ENCODE measurements at places on chromosomes 12 and 14.

DNA sequence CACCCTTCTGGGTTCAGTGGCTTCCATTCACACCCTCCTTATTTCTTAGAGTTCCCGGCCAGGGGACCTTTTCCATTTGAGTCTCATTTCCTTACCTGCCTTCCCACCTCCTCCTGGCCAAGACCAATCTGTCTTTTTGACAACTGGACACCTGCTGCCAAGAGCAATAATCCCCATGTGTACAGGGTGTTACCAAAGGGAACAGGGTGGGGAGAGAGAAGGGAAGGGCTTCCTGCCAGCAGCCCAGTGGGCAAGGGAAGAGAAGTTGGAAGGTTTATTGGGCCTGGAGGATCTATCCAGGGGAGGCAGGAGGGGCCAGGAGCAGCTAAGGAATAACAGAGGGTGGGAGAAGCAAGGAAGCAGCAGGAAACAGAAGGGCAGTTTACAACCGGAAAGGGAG lies 346.2 kb downstream of the C12orf75 start:
- DNase-seq, result no peak

DNA sequence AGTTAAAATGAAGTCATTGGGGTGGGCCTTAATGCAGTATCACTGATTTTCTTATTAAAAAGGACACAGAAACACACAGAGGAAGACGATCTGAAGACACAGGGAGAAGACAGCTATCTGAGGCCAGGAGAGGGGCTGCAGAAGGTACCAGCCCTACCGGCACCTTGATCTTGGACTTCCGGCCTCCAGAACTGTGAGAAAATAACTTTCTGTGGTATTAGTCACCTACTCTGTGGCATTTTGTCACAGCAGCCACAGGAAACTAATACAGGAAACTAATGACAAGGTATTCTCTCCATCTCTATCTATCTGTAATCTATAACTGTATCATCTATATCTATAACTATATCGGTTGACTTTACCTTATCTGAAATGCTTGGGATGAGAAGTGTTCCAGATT lies 1149.5 kb downstream of the BCL11B start:
- no peak for DNase-seq

- no peak for DNase-seq
Observed at GRCh38 chr12:52082026-52082668, 2.6 kb downstream of the SMIM41 start.

DNA sequence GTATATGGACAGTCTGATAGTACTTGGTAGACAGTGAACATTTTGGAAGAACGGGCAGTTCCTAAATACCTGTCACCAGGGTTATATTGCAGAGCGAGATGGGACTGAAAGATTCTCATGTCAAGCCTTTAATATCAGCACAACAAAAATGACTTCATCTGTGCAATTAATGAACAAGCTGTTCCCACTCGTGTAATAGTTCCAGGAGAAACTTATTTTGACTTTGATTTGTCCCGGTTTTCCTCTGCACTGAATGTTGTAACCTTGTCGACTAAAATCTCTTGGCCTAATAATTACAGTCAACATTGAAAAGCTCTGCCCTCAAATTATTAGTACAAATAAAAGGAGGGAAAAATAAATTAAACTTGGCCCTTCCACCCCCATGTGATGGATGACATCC lies 79.5 kb downstream of the WASHC3 start:
- no peak for DNase-seq

DNA sequence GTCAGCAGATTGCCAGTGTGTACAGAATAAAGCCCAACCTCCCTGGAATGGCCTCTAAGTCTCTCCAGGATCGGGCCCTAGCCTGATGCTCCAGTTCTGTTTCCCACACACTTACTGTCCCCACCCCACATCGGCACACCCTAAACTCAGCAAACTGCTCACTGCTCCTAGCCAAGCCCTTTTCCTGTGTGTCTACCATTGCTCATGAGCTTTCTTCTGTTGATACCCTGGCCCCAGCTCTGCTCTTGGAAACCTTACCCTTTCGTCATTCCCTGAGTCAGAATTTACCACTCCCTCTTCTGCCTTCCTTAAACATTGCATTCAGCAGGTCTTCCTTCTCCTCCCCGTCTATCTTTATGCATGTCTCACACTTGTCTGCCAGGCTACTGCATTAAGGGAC lies 158.9 kb downstream of the TMX1 start:
- peak; percentile 92 for DNase-seq

GRCh38 chr14:57462551-57462950 lies 31.1 kb downstream of the CCDC198 start:
- no peak for DNase-seq

- no peak for DNase-seq
Observed at GRCh38 chr14:64729386-64730060, 25.3 kb downstream of the PLEKHG3 start.

DNA sequence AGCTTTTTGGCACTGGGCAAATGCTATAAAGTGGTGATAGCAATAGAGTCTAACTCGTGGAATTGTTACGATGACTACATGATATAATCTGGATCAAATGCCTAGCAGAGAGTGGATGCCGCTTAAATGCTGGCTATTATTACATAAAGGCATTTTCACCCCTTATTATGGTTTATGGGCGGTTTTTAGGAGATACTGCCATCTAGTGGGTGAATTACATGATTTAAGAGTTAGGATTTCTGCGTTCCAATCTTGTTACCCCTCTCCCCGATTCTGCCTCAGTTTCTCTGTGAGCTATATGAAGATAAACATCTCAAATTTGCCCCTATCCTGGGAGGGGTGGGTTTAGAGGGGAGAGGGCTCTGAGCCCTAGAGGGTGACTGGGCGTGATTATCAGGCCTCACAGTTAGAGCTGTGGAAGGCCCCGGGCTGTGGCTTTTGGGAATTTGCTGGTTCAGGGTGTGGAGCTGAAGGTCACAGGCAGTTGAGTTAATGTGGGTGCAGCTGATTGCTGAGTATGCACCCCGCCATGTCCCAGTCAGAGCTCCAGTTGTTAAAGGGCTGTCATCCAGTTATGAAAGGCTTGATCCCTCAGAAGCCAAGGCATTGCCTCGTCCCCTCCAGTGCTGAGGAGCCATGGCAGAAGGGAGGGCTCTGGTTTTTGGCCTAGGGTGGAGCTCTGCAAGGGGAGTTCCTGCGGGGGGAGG lies 14.4 kb downstream of the CLSTN3 start:
- DNase-seq, result peak; percentile 42

- no peak for DNase-seq
Observed at GRCh38 chr12:51048661-51049251, 629 bp downstream of the LETMD1 start.

GRCh38 chr12:105393587-105393986 lies 63.1 kb downstream of the C12orf75 start:
- peak; percentile 52 for DNase-seq

- DNase-seq, result peak; percentile 39
Observed at GRCh38 chr14:30417121-30417520, 141.8 kb upstream of the G2E3 start.

GRCh38 chr12:53300187-53300586 lies 692 bp downstream of the MYG1 start:
- peak; percentile 83 for DNase-seq

- no peak for DNase-seq
Observed at GRCh38 chr12:82723093-82723492, 36.4 kb downstream of the TMTC2 start.

DNA sequence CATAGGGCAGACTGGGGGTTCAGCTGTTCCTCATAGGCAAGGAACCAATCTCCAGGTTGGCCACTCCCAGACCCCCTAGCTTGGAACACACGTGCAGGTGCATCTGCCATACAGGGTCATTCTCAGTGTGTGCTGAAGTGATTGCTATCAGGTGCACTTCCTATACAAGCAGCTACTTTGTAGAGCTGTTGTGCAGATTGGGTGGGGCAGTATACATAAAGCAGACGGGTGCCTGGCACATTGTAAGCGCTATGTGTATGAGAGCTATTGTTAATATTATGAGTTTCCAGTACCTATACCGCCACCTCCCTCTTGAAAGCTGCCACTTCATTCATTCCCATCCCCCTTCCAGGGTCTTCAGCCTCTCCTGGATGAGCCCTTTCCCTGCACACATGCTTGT lies 17.3 kb downstream of the IRF2BPL start:
- DNase-seq, result no peak

DNA sequence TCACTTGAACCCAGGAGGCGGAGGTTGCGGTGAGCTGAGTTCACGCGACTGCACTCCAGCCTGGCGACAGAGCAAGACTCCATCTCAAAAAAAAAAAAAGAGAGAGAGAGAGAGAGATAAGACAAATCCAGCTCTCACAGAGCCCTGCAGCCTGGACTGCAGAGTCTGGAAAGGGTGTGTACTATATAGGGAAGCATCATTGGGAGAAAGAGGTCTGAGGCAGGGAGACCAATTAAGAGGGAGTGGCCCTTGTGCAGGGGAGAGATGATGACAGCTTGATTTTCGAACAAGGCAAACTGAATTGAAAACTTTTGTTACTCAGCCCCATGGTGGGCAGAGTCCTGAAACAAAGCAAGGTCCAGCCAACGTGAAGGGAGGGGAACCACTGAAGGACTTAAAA lies 116.2 kb downstream of the CCDC60 start:
- no peak for DNase-seq

- no peak for DNase-seq
Observed at GRCh38 chr14:104085032-104085888, at the start of gene ASPG. TSS of gene ASPG (plus strand) at chr14:104085700. CDS start at chr14:104085771, 71 bp downstream.

GRCh38 chr14:103404920-103405319 lies 19.7 kb downstream of the MARK3 start:
- peak; percentile 76 for DNase-seq

- no peak for DNase-seq
Observed at GRCh38 chr12:15899282-15899870, 11.8 kb upstream of the DERA start.

- no peak for DNase-seq
Observed at GRCh38 chr12:89901906-89902642, 193.4 kb upstream of the ATP2B1 start.

GRCh38 chr14:48586099-48586498 lies 910.7 kb upstream of the MDGA2 start:
- no peak for DNase-seq

- no peak for DNase-seq
Observed at GRCh38 chr12:120639771-120640721, at the start of gene CABP1. TSS of gene CABP1 (plus strand) at chr12:120640626. CDS start at chr12:120640686, 60 bp downstream.

DNA sequence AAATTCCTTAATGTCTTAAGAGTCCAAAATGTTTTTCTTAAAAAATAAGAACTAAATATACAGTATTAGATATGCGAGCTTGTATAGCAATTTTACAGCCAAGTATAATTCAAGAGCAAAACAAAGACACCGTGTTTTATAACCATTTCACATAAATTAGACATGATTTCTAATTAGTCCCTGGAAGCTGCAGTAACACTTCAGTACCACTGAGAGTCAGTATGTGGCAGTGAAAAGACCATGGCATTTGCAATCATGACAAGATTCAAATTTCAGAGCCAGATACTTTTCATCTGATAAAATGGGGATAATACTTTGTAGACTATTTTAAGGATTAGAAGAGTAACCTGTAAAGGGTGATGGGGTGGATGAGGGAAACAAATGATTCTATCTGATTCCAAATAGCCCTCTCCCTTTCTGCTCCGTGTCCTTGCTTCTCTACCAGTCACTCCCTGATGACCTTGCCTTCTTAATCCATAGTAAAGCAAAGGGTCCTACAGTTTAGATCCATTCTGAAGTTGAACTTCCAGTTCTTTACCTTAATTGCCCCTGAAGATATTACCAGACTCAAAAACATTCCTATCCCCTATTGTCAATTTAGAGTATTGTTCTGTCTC lies 145.4 kb upstream of the ABCD2 start:
- peak; percentile 60 for DNase-seq

GRCh38 chr12:124466216-124467128 lies 100.9 kb downstream of the NCOR2 start:
- peak; percentile 91 for DNase-seq

DNA sequence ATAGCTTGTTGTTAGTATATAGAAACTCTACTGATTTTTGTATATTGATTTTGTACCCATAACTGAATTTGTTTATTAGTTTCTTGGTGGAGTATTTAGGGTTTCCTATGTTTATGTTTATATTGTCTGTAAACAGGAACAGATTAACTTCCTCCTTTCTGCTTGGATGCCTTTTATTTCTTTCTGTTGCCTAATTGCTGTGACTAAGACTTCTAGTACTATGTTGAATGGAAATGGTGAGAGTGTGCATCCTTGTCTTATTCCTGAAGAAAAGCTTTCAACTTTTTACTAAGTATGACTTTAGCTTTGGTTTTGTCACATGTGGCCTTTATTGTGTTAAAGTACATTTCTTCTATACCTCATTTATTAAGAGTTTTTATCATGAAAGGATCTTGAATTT lies 20.9 kb downstream of the FBXW8 start:
- peak; percentile 24 for DNase-seq

- DNase-seq, result no peak
Observed at GRCh38 chr12:104171785-104172569, 34.0 kb upstream of the NFYB start.

DNA sequence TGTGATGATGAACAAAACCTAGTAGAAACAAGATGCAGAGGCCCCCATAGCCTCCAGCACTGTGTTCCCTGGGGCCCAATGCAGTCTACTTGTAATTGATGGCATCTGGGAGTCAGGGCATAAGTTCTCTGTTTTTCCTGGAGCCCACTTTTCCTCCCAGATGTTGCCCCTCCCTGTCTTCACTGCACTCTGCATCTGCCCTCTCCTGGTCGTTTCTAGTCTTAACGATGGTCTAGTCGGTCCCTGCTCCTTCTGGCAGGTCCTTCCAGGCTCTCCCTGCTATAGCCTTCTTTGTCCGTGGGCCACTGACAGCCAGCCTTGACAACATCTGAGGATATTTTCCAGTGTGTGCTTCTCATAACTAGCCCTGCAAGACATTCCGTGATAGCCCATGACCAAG lies 208.3 kb downstream of the GXYLT1 start:
- no peak for DNase-seq

- DNase-seq, result no peak
Observed at GRCh38 chr12:119432949-119433348, 98.4 kb downstream of the CCDC60 start.

GRCh38 chr12:108700833-108701541 lies 30.3 kb downstream of the CORO1C start:
- DNase-seq, result no peak

DNA sequence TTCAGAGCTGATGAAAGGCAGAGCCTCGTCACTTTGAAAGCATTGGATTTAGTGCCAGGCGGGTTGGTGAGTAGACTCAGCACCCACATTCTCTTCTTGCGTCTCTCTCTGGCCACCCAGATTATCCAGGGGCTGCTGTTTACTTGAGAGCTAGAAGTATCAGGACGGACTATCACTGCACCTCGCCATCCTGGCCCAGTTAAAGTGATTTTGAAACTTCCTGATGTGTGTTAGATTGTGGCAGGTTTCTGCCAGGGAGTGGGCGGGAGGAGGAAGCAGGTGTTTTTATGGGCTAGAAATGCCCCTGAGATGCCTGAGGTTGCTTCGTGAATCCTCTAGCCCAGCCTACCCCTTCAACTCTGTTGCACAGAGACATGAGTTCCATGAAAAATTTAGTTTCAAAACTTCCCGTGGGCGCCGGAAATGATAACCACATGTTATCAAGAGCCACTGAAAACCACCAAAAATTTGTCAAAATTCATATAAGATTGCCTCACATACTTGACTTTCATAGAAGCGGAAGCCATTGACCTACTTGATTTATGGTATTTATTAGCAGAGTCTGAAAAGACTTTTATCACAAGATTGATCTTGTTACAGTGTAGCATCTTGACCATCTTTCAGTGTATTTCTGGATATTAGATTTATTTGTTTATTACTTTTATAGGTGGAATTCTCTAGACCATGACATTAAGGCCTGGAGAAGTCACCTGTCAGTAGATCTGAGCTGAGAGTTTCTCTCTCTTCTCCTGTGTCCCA lies 466.0 kb downstream of the RAD51B start:
- no peak for DNase-seq
